ENCODE measurements at places on chromosomes 7 and 10.

- no peak for DNase-seq
Observed at GRCh38 chr10:12785415-12785831, 216.1 kb downstream of the CCDC3 start.

DNA sequence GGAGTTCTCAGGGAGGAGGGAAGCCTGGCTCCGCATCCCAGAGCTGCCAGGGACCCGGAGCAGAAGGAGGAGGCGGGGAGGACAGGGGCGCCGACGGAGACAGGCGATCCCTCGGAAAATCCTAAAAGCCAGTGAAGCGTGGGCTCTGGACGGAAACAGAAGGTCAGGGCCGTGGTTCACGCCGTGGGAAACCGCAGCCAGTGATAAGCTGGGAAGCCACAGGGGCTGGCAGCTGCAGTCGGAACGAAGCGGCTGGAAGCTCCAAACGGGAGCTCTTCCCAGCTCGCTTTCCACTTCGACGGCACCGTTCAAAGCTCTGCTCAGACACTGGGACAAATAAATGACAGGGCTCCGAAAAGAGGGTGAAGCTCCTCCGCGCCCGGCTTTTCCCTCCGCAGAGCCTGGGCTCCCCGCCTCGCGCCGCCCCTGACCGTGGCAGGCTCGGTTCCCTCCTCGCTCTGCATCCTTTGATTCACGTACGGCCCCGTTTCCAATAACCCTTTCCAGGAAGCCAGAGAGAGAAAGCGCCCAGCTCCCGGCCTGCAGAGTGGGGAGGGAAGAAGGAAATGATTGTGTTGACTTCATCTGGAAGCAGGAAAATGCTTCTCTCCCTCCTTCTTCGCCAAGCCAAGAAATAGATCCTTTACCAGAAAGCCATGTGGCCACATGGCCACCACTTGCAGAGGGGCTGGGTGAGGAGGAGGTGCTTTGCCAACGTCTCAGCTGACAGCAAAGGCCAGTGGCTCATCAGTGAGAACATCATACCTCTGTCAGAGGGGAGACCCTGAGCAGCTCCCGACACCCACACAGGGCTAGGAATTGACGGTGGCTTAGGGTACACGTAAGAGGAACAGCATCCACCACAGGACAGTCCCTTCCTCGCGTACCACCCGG is 57.4 kb downstream of the ADRB1 start:
- no peak for DNase-seq

- DNase-seq, result no peak
Observed at GRCh38 chr7:37009125-37009675, 284.9 kb upstream of the AOAH start.

DNA sequence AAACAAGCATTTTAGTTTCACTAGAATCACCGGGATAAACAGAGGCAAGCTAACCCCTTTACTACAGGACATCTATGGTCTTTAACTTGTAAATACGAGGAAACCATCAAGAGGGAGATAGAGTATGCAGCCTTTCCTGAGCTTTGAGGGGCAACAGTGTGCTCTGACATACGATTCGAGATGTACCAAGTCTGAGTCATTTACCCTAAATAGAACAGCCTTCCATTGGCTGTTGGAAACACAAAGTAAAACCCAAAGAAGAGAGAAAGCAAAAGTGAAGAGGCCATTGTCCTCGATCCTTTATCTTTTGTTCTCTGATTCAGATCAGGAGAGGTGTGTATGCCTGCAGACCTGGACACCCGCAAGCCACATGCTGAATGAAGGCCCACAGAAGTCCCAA is 289.5 kb downstream of the KCNMA1 start:
- no peak for DNase-seq

DNA sequence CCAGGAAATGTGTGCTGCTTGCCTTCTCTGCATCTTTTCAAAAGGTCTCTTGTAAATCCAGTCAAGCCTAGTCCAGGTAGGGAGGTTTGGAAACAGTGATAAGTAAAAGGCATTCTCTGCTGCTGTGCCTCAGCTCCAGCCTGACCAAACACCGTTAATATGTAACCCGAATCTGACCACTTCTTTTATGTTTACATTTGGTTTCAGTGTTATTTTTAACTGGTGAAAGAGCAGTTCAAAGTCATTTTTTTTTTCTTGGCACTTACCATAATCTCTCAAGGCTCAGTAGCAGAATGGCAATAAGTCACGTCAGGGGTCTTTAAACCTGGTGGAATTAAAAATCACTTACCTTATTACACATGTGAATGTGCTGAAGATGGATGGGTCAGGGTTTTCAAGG is 216.8 kb downstream of the PTEN start:
- no peak for DNase-seq

DNA sequence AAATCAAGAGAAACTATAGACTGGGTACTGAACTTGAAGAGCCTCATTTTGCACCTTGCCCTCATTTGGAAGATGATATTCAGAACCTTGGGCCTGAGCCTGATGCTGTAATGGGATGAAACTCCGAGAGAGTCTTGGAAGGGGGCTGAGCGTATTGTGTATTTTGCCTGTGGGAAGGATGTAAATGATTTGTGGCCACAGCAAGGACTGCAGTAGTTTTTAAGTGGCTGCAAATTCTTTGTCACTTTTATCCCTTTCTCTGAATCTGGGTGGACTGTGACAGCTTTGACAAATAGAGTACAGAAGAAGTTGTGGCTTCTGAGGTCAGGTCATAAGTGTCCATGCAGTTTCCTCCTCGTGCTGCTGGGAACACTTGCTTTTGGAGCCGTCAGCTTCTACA is 221.2 kb downstream of the ADRA2A start:
- no peak for DNase-seq

- DNase-seq, result no peak
Observed at GRCh38 chr7:664997-665735, 61.3 kb upstream of the DNAAF5 start.

GRCh38 chr7:131574741-131575140 is 18.3 kb upstream of the PODXL start:
- DNase-seq, result no peak

DNA sequence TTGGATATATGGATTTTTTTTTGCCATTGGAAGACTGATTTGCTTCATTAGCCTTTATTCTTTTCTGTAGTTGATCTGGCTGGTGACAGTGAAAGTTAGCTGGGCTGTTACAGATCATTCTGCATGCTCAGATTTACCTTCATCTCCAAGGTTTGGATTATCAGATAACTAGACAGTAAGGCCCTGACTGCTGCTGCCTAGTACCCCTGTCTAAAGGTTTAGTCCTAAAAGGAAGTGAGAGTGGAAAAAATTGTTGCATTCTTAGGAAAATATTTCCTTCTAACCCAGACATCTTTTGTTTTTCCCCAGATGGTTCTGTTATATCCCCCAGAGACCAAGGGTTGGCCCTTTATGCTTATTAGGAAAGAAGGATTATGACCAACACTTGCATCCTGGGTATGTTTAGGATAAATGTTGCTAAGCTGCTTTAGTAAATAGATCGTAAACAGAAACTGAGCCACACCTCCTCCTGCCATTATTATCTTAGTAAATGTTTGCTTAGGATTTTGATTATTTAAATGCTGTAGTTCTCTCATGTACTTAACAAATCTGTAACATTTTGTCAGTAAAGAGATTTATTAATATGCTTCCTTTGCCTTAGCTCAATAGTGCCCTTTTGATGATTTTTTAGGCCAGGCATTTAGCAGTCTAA is 44.4 kb downstream of the MCU start:
- DNase-seq, result no peak

DNA sequence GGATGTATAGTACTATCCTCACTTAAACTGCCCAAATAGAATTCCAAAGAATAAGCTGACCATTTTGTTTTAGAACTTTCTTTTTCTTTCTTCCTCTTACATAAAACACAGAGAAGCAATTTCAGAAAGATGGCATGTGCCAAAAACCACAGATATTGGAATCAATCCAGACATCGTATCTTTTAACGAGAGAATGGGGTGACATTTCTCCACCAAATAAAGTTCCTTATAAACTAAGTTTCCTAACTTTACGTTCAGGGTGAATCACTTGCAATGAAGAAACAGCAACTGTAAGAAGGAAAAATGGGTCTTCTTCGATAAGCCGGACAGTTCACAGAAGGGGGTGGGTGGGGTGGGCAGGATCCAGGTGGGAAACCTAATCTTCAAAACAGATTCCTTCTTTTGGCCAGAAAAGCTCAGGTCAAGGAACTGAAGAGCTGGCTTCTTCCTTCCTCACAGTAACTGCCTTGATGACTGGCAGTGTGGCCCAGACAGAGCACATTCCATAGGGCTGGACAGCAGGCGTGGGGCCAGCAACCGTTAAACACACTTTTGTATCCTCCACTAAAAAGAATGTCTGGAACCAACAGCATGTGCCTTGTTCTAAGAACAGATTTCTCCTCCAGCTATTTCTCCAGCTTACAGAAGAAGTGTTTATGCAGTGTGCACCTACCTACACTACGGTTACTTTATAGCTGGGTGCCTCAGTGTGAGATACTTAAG is 31.5 kb downstream of the CREB3L2 start:
- no peak for DNase-seq

DNA sequence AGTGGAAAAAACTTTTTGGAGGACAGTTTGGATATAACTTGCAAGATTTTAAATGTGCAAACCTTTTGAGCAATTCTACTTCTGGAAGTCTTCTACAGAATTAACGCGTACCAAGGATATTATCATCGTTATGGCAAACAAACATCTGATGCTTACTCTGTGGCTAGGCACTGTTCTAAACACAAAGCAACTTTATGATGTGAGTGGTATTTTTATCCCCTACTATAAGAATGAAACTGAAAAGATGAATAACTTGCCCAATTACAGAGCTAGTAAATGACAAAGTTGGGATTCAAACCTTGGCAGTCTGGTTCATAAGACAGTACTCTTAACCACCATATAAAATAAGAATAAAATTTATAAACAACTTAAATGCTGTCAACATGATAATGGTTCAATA is 15.8 kb downstream of the ASZ1 start:
- no peak for DNase-seq

GRCh38 chr7:128974241-128974934 is 36.7 kb downstream of the IRF5 start:
- no peak for DNase-seq

- DNase-seq, result no peak
Observed at GRCh38 chr10:28664369-28664740, 13.0 kb upstream of the BAMBI start.

DNA sequence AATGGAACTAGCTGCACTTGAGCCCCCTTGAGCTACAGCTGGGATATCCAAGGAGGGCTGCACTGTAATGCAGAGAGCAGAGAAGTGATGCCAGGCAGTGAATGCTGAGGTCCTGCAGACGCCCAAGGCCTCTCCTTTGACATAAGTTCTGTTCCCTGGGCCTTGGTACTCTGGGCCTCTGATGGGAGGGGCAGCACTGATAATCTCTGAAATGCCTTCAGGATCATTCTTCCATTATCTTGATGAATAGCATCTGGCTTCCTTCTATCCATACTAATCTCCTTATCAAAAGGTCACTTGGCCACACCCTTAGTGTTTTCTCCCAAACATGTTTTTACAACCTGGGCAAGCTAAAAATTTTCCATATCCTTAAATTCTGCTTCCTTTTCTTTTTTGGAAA is 6.9 kb downstream of the GRB10 start:
- no peak for DNase-seq
